ENCODE measurements at places on chromosomes 6 and 20.

- peak; percentile 15 for DNase-seq
These were observed 58.0 kb upstream of the CD2AP start for GRCh38 chr6:47419621-47420020.

DNA sequence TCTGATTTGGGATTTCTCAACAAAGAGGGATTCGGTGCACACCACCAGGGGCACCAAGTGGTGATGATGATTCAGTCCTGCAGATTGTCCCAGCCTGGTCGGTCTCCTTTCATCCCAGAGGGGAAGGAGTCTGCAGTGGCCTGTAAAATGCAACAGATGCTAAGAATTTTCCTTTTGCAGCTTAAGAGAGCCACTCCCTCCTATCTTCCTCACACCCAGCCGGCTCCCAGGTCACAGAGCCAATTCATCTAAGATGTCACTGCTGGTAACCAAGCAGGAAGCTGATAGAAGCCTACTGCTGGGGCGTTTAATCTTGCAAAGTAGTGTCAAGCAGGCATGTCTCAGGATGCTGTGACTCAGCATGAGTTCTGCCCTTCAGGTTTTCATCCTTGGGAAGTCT is 203.8 kb upstream of the LRFN2 start:
- no peak for DNase-seq

DNA sequence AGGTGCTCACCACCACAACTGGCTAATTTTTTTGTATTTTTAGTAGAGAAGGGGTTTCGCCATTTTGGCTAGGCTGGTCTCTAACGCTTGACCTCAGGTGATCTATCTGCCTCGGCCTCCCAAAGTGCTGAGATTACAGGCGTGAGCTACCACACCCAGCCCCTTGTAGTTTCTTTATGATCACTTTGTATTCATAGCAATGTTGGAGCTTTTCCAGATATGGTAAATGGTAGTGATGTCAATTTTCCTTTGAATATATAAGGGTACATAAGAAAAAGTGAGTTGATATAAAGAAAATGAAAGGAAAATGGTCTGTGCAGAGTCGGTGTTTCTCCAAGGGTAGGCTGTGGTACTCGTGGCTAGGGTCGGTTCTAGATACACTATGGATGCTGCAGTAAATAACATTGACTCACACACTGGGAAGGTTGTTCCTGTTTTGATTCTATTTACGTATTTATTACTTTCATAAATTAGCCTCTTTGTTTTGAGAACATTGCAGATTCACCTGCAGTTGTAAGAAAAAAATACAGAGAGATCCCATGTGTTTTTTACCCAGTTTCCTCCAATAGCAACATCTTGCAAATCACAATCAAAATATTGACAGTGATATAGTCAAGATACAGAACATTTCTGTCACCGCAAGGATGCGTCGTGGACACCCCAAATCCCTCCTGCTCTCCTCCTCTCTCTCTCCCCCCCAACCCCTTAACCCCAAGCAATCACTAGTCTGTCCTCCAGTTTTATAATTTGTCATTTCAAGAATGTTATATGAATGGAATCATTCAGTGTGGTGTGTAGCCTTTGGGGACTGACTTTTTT is 2.5 kb downstream of the ZNF831 start:
- DNase-seq: no peak

GRCh38 chr6:11473008-11473740 is 64.4 kb upstream of the TMEM170B start:
- no peak for DNase-seq

DNA sequence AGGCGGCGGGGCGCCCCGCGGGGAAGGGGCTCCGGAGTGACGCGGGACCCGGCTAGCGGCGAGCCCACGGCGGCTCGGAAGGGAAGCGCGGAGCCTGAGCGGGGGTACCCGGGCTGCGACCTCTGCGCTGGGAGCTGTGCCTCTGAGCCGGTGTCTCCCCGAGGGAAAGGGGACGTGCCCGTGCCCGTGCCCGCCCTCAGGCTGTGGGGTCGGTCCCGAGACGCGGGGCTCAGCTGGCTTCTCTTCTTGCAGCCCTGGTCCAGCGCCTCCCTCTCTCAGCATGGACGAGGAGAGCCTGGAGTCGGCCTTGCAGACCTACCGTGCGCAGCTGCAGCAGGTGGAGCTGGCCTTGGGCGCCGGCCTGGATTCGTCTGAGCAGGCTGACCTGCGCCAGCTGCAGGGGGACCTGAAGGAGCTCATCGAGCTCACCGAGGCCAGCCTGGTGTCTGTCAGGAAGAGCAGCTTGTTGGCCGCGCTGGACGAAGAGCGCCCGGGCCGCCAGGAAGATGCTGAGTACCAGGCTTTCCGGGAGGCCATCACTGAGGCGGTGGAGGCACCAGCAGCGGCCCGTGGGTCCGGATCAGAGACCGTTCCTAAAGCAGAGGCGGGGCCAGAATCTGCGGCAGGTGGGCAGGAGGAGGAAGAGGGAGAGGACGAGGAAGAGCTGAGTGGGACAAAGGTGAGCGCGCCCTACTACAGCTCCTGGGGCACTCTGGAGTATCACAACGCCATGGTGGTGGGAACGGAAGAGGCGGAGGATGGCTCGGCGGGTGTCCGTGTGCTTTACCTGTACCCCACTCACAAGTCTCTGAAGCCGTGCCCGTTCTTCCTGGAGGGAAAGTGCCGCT is 686 bp downstream of the ZGPAT start:
- no peak for DNase-seq

GRCh38 chr6:94099072-94099471 is 679.7 kb upstream of the EPHA7 start:
- DNase-seq: no peak

DNA sequence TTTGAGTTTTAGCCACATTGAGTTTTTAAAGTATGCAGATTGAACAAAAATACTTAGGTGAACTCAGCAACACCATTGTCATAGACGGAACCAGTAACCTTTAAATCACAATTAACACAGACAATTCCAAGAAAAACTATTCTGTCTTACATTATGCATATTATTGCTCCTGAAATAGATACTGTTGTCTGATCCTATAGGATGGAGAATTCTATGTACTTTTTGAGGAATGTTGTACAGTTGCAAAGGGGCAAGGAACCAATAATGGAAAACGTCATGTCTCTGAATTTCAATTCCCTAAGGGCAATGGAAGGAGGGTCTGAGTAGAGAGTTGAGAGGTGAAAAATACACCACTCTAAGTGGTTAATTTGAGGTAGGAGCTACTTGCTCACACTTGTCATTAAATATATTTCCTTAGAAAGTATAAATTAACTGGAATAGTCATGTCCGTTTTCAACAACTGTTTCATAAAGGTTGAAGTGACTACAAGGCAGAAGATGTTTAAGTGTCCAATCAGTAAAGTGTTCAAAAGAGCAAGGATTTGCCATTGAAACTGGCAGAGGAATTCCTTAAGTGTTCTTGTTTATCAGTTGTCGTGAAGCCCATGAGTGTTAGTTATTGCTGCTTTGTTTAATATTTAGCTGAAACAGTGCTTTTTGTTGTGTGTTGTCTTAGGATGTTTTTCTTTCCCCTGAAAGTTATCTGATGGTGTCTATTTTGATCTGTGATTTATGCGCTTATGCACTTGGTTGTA is 1.3 kb downstream of the NKAIN2 start:
- DNase-seq: no peak

DNA sequence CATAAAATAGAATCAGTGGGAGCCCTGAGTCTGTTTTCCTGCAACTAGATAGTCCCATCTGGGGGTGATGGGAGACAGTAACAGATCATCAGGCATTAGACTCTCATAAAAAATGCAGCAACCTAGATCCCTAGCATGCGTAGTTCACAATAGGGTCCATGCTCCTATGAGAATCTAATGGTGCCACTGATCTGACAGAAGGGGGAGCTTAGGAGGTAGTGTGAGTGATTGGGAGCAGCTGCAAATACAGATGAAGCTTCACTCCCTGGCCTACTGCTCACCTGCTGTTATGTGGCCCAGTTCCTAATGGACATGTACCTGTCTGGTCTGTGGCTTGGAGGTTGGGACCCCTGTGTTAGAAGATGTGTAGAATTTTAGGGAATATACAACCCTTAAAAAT is 904.5 kb upstream of the EPHA7 start:
- no peak for DNase-seq

- no peak for DNase-seq
These were observed 92.7 kb upstream of the TCF21 start for GRCh38 chr6:133796235-133796634.

GRCh38 chr6:166907373-166907841 is 48.9 kb downstream of the RNASET2 start:
- DNase-seq: no peak

DNA sequence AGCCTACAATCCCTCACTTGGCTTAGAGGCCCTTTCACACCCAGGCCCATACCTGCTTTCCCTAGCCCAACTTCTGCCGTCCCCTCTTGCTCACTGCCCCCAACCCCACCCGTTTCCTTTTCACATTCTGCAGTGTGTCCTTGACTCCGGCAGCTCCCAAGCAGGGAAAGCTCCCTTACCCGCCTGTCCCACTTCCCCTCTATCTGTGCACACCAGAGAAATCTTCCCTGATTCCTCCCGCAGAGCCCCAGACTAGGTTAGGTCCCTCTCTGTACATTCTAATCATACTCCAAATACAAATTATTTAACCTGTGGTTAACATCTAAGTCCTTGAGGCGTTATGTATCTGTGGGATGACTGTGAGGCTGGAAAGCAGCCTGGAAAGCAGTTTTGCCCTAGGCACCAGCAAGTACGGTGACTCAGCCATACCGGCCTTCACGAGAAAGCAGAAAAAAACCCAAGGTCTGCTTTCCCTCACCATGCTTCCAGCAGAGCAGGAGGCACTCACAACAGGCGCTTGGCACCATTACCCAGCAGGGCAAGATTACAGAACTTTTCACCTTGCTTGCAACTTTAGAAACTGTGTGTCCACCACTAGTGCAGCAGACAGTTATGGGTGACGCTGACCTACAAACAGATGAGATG is 22.3 kb downstream of the ELOVL5 start:
- DNase-seq: peak; percentile 98

DNA sequence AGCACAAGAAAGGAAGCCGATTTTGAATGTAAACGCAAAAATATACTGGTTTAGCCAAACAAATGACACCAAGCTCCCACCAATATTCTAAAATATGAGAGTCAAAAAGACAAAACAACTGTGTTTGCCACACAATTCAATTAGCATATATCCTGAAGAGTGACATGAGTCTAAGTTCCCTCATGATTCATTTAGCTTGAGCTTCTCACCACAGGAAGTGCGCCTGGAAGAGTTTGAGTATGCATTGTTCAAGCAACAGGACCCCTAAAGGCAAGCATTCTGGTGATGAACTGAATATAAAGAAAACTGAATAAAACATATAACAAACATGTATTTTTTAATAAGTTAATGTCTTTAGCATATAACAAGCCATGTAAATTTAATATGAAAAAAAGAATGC is 115.2 kb upstream of the RUNX2 start:
- DNase-seq: no peak

DNA sequence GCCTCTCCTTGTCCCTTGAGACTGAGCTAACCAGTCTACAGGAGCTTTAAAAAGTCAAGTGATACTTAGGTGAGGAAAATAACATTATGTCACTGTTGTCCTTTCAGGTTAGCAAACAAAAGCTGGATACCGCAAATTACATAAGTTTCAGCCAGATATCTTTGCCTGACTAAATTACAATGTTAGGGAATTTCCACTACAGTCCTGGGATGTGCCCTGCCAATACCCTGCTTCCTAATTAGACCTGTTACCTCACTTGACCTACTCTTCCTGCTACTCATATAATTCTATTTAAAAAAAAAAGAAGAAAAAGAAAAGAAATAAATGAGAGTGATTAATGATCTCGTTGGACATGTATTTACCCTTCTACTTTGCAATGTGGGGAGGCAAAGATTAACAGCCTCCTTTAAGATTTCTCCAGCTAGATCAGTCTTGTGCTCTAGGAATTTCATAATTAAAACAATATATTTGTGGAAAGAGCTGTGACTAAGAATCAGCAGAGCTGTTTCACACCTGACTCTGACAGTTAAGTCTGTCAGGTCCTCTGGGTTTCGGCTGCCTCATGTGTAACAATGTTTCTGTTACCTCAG is 318.9 kb downstream of the HDGFL1 start:
- no peak for DNase-seq

Measured in astrocyte of the spinal cord (primary cell).